ENCODE measurements at places on chromosomes 1 and 21.
A peak's percentile ranks its signal among the peaks of the same experiment; 100 is the strongest.

GRCh38 chr1:154171880-154172279 lies 17.0 kb upstream of the NUP210L start:
- DNase-seq, result no peak

- DNase-seq, result no peak
Measured at GRCh38 chr1:34113362-34113761, 51.7 kb downstream of the CSMD2 start.

- no peak for DNase-seq
Measured at GRCh38 chr1:39051956-39052355, 25.8 kb downstream of the NDUFS5 start.

DNA sequence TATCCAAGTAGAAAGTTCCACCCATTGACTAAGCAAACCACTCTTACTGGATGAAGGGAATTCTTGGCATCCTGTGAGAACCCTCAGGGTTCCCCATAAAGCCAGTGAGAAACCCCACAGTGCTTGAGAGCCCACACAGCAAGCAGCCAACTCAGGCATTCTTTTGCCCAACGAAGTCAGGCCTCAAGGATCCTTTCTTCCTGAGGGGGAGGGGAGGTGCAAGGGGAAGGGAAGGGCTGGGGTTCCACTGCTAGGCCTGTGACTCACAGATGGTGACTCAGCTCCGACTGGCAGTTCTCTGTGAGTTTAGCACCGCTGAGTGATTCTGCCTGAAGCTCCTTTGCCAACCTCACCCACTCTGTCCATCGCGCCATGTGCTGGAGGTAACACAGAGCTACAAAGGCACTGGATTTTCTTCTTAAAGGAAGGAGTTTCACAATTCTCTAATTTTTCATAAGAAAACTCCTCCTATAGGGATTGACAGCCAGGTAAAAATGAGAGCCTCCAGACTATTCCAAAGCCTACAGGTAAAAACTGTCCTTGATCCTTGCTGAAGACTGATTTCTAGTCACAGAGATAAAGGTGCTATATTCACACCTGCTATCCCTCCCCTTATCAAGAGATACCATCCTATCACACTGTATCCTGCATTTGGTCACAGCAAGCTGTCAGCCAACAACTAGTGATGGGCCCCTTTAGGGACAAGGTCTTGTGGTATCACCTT lies 4.8 kb downstream of the ENO1 start:
- peak; percentile 95 for DNase-seq

DNA sequence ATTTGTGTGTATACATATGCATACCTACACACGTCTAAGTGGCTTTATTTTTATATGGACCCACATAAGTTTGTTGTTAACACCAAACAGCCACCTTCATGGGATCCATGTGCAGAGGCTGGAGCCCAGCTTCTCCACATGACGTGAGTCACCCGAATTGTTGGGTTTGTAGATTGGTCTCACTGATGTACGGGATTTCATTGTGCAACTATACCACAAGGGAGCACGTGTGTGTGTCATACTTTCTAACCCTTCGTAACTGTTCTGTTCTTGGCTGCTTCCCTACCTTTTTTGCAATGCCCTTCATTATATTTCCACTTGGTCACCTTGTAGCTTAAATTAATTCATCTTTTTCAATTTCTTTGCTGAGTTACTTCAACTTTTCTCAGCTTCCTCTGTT lies 21.0 kb downstream of the SPRTN start:
- peak; percentile 94 for DNase-seq

DNA sequence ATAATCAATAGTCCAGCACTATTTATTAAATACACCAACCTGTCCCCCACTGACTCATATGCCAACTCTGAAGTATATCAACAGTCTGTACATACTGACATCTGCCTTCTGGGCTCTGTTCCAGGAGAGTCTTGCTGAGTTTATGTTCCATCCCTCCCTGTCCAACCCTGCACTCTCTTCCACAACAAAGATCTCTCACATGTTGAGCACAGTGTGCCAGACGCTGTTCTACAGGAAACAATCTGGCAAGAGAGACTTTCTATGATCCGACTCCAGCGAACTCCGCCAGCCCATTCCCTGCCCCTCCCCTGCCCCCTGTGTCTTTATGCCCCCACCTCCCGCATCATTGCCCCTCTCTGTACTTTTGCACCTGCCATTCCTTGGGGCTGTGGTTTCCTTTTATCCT lies 3.4 kb downstream of the LACTBL1 start:
- DNase-seq, result no peak

- no peak for DNase-seq
Measured at GRCh38 chr1:7857985-7858384, 5.1 kb upstream of the UTS2 start.

GRCh38 chr1:241275981-241276380 lies 81.0 kb downstream of the RGS7 start:
- no peak for DNase-seq

DNA sequence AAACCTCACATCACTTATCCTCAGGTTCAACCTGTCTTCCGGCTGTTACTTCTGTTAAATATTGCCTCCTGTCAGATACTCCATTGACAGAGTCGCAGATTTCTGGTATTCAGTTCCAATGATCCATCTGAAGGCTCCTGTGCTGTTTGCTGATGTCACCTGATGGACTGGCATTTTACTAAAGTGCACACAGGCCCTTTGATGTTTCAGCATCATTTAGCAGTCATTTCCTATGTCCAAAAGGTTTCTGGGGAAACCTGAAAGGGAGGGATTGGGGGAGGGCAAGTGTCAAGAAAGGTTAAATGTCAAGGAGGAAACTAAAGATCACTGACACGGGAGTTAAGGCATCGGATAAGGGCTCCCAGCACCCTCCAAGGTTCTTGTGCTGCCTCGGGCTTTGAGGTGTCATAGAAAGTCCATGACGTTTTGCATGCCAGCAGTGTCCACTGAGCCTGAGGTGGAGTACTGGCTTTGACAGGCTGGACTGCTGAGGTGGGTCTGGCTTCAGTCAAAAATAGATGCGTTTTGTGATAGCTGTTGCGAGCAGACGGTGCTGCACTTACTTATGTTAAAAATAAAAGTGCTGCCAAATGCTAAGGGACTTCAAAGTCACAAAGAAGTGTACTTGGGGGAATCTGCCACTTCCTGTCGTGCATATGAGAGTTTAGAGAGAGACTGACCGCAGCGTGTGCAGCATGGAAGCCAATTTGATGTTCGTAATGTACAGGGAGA lies 30.8 kb downstream of the XCL2 start:
- DNase-seq, result no peak

DNA sequence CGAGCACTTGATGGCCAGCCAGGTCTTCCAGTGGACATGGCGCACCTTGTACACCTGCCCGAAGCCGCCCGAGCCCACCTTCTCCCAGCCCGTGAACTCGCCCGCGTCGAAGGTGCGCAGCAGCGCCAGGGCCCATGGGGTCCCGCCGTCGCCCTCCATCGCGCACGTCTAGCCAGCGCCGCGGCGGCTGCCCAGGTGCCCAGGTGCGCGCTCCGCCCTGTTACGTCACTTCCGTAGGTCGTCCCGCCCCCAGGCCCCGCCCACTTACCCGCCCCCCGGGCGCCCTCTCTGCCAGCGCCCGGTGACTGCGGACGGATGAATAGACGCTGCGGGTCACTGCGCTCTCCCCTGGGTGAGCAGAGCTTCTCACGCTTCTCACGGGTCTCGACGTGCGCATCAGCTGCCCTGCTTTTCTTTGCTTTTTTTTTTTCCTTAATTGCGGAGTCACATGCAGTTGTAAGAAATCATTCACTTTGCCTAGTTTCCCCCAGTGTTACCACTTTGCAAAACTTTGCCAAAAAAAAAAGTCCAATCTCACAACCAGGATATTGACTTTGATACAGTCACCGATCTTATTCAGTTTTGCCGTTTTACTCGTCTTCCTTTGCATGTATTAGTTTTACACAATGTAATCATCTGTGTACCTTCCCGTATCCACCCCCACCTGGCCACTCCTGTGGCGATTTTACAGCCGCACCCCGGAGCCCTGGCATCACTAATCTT lies at the start of gene RIPK4:
RIPK4 (minus strand) TSS at position 170 of the 723 bp plus-strand sequence; CDS start at position 159, 11 bp downstream.
- no peak for DNase-seq

- DNase-seq, result no peak
Measured at GRCh38 chr1:230359992-230360668, 66.0 kb downstream of the PGBD5 start.

- DNase-seq, result no peak
Measured at GRCh38 chr1:24364605-24364974, 45.4 kb downstream of the GRHL3 start.

- no peak for DNase-seq
Measured at GRCh38 chr21:32818411-32818810, 46.9 kb upstream of the PAXBP1 start.

DNA sequence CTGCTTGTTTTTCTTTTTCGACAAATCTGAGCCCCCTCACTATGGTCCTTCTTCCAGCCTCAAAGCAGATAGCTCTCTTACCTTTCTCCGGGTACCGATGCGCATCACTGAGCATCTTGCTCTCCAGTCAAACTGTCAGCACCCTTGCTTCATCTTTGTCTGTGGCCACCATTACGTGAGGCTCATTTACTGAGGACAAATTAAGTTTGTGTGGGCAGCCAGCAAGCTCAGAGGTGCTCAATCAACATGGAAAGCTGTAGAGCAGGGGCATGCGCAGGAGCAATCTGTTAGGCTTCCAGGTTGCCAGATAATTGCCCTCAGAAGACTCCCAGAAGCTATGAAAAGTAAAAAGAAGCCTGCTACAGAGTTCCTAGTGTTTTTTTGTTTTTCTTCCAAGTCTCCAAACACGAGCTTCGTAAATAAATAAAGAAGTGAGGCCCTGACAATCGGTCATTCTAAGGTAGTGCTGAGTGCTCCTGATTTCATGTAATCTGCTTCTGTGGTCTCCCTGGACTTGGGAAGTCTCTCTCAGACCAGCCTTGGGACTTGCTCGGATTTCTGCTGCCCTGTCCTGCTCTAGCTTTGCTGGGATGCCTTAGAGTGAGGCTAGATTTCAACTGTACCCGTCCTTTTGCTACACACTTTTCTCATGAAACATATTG lies 1.8 kb downstream of the C1orf53 start:
- no peak for DNase-seq

DNA sequence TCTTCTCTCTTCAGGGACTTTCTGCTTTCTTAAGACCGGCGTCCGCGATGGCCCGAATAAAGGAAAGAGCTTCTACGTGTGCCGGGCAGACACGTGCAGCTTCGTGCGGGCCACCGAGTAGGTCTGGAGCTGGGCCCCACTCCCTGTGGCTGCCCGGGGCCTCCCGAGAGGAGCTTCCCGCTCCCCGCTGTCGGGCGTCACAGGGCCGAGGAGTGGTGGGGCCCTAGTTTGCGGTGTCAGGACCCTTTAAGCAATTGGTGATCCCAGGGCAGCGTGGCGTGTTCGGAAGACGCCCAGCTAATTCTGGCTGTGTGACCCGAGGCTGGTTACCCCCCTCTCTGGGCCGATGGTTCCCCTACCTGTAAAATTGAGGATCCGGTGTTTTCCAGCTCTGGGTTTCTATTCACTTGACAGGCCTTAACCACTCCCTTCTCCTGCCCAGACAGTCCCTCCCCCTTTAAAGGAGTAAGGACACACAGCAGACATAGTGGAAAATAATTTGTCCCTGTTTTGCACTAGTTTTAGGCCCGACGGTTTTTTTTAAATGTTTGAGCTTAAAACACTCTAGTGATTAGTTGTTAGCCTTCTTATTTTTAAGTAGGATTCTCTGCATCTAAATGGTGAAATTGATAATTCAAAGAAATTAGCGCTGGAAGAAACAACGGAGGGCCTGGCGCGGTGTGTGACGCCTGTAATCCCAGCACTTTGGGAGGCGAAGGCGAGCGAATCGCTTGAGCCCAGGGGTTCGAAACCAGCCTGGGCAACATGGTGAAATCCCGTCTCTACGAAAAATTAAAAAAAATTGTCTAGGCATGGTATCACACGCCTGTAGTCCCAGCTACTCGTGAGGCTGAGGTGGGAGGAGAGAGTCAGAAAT lies 553 bp downstream of the TTF2 start:
- DNase-seq, result peak; percentile 53

DNA sequence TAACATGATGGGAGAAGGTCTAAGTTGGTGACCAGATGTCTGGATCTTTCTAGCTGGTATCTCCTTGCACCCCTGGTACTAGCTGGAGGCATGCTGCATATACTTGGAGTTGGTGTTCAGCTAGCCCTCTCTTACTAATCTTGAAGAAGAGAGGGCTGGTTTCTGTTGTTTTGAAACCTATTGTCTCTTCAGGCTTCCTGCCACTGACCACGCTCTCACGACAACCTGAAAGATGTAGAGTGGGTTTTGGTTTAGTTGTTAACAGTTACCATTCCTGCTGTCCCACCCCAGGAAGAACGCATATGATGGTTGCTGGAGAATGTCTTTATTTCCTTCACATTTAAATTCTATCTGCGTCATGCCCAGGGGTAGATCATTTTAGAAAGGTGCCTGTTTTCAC lies 3.6 kb downstream of the MAN1C1 start:
- DNase-seq, result peak; percentile 44

DNA sequence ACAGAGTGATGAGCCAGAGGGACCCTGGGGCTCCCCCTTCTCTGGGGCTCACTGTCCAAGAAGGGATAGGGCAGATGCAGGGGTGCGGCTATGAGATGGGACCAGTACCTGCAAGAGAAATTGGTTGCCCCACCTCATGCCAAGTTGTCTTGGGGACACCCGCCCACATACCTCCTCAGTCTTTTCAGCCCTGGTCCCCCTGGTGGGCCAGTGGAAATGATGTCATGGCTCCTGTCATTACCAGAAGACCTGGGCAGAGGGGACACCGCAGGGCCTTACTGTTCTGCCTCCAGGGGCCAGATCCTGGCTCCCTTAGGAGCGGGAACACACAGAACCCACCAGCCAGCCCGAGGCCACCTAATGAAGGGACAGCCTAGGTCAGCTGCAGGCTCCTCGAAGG lies 63.2 kb downstream of the CDK18 start:
- DNase-seq, result no peak

- DNase-seq, result no peak
Measured at GRCh38 chr1:16266411-16267118, 29.6 kb upstream of the CPLANE2 start.

GRCh38 chr1:179034720-179035119 lies 9.0 kb downstream of the FAM20B start:
- no peak for DNase-seq

DNA sequence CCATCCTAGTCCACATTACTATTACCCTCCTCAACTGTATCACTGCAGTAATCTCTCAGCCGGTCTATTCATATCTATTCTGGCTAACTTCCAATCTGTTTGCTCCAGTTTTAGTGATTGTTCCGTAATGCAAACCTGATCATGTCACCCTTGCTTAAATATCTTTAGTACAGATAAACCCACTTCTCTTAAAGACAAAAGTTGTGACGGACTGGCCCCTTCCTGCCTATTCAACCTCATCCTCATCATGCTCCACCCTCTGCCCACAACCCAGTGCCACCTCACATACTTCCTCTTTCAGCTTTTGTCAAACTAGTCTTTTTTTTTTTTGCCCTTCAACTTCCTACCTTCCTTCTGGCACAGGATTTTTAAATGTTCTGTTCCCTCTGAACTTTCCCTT lies 2.8 kb upstream of the C1orf162 start:
- DNase-seq, result peak; percentile 93

DNA sequence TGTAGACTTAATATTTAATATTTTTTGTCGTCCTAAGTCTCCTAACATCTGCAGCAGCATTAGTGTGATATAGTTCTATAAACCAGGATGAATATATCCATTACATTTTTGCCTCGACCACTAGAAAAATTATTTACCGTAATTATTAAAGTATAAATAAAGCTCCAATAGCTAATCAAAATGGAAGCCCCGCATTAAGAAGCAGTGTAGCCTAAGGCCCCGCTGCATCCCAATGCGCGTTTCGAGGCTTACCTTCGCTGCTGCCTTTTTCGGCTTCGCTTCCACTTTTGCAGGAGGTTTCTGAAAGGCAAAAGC lies 891 bp downstream of the HMGN1 start:
- DNase-seq, result no peak

GRCh38 chr1:119631433-119632102 lies 16.5 kb downstream of the ZNF697 start:
- no peak for DNase-seq

- no peak for DNase-seq
Measured at GRCh38 chr1:175632667-175633066, 110.7 kb downstream of the TNR start.
